Suprapubic skin (tissue), 4 donors: ENCODE measurements at places on chromosomes 2 and 18.

- no peak for DNase-seq
Observed at GRCh38 chr2:16666449-16666801, 791 bp upstream of the CYRIA start.

DNA sequence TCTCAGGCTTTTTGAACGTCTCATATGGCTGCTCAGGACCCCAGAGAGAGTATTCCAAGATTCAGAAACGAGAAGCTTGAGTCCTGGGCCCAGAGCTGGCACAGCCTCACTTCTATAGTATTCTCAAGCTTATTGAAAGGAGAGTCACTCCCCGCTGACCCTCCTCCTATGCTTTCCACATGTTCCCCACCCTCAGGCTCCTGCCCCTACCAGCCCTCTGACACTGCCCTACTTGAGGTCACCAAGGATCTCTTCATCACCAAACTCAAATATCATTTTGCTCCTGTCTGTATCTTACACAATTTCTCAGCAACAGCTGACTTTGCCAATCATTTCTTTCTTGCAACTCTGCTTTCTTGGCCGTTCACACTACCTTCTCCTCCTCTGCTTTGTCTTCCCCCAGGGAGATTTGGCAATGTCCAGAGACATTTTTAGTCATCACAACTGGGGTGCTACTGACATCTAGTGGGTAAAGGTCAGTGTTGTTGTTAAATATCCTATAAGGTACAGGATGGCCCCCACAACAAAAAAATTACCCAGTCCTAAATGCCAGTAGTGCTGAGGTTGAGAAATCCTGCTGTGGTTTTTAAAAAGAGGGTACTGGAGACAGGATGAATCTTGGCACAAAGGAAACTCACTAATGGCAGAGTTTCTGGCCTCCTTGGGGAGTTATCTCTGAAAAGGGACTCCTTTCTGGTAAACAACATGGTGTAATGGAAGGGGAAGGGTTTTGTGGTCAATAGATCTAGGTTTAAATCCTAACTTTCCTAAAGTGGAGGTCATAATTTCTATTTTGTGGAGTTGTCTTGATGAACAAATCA lies 26.9 kb upstream of the INSIG2 start:
- no peak for DNase-seq

GRCh38 chr18:10030816-10031541 lies 117.2 kb downstream of the VAPA start:
- DNase-seq, result no peak

GRCh38 chr18:9695605-9696004 lies 12.5 kb upstream of the RAB31 start:
- no peak for DNase-seq

- DNase-seq, result no peak
Observed at GRCh38 chr18:11946756-11947155, 34.6 kb upstream of the IMPA2 start.

DNA sequence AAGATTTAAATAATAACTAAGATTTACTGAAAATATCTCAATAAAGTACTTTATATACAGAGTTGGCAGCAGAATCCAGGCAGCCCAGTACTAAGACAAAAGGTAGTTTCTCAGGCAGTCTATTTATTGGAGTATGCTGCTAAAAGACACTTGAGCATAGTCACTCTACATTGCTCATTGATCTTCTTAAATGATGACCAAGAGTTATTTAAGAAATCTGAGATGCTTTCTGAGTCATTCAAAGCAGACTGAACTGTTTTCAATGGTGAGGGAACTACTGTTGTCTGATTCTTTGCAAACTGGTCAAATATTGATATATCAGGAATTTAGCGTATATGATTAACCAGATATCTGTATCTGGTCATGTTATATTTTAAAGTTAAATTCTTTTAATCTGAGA lies 133.6 kb downstream of the PHLPP1 start:
- no peak for DNase-seq

DNA sequence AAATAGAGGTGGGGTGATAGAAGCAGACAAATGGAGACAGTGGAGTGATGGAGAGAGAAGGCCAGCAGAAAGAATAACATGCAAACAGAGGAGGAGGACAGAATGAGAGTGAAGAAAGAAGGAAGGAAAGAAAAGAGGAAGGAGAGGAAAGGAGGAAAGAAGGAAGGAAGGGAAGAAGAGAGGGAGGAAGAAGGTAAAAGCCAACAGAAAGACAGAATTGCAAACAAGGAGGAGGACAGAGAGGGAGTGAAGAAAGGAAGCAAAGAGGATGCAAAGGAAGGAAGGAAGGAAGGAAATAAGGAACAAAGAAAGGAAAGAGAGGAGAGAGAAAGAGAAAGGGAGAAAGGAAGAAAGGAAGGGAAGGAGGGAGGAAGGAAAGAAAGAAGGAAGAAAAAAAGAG lies 444.0 kb downstream of the IRS1 start:
- DNase-seq, result no peak

DNA sequence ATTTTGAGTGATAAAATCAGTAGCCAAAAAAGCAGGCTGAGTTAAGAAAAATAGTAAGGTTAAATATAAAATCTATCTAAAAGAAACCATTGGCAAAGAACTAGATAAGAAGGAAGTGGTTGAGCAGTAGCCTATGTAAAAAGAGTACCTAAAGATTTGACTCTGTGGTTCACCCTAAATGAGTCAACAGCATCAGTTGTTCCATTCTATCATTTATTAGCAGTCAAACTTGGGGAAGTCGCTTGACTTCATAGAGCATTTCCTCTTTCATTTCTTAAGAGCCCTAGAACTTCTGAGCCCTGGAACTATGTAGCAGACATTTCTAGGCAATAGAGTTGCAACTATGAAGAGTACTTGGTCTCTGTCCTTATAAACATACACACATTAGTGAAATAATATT lies 381.7 kb downstream of the NUP35 start:
- DNase-seq, result no peak

GRCh38 chr2:14905571-14905970 lies 273.1 kb downstream of the LRATD1 start:
- no peak for DNase-seq

- DNase-seq, result no peak
Observed at GRCh38 chr18:2053490-2054089, 517.7 kb downstream of the METTL4 start.

- no peak for DNase-seq
Observed at GRCh38 chr2:169072163-169072925, 3.0 kb downstream of the DHRS9 start.

GRCh38 chr2:20227894-20228505 lies 3.1 kb upstream of the SDC1 start:
- peak; percentile 71 for DNase-seq

DNA sequence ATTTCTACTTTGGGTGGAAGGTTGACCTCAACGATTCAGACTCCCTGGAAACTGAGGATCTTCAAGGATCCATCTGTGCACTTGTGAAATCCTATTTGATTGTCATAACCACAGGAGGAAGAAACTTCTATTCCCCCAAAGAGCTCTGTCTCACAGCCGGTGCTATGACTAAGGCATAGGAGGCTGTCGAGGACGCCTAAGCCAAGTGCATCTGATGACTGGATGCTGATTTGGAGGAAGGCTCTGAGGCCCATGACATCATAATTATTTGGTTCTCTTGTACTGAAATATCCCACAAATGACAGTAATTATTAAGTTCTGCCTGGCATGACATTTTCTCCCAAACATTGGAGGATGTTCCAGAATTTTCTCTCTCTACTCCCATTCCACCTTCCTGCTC lies 13.8 kb upstream of the KCNF1 start:
- no peak for DNase-seq

DNA sequence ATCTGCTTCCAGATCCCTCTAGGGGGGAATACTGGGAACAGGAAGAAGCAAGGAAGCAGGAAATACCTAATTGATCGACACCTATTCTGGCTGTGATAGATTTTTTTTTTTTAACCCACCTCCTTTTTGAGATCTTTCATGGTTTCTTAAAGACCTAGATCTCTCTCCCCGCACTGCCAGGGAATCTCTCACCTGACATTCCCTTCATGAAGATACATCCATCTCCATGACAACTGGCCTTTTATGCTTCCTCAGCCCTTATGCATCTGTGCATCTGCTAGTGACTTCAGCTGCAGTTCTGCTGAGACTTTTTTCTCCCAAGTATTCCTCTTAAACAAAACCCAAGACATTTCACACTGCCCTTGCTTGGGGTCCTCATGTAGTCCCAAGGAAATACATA lies 21.1 kb upstream of the CPO start:
- DNase-seq, result no peak

DNA sequence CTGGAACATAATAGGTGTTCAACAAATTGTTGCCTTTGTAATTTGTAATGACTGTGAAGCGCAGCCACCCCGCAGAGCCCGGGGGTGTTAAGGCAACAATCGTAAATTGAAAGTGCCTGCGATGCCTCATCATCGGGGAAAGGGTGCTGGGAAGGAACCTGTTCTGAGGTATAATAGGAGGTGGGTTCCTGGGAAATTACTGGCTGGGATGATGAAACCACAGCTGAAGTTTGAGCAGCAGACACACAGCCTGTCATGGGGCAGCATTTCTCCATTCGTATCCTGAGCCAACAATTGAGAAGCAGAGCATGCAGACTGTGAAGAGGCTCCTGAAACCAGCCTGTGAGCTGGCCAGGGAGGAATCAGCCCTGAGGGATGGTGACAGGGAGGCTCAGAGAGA lies 404.0 kb upstream of the MYT1L start:
- no peak for DNase-seq
